Neural progenitor cell (in vitro differentiated cells): ENCODE measurements at places on chromosomes 12 and 14. TPM values are rescaled to one million over a fixed set of nuclear protein-coding genes. Genes with fewer than 3 reads are reported as not detected.

Gene EID3
- 4.3 and 8.0 TPM in 2 replicates for total RNA-seq

Gene ZNF605
- 19.2 and 28.8 TPM in 2 replicates for total RNA-seq

Gene DGLUCY
- total RNA-seq = 17.0 and 47.2 TPM in 2 replicates

Gene SYT1
- total RNA-seq = 28.1 and 36.9 TPM in 2 replicates

Gene ARHGAP9
- total RNA-seq = 0.62 TPM in 1 of 2 replicates, not detected in the other

Gene CPM
- total RNA-seq = 0.02 and 0.28 TPM in 2 replicates

Gene NEUROD4
- total RNA-seq = 0.62 and 1.8 TPM in 2 replicates

Gene OTX2
- total RNA-seq = 453 and 513 TPM in 2 replicates

Gene ANO4
- total RNA-seq = 0.65 TPM in 1 of 2 replicates, not detected in the other
